Hematopoietic multipotent progenitor cell treated with erythropoietin and hydrocortisone succinate and interleukin-3 and kit ligand, for 8 days (in vitro differentiated cells): ENCODE measurements at places on chromosomes 11 and 22.

- DNase-seq, result no peak
Observed at GRCh38 chr11:111573821-111574249, 28.4 kb upstream of the SIK2 start.

- DNase-seq, result no peak
Observed at GRCh38 chr11:12775955-12776354, 101.7 kb downstream of the TEAD1 start.

DNA sequence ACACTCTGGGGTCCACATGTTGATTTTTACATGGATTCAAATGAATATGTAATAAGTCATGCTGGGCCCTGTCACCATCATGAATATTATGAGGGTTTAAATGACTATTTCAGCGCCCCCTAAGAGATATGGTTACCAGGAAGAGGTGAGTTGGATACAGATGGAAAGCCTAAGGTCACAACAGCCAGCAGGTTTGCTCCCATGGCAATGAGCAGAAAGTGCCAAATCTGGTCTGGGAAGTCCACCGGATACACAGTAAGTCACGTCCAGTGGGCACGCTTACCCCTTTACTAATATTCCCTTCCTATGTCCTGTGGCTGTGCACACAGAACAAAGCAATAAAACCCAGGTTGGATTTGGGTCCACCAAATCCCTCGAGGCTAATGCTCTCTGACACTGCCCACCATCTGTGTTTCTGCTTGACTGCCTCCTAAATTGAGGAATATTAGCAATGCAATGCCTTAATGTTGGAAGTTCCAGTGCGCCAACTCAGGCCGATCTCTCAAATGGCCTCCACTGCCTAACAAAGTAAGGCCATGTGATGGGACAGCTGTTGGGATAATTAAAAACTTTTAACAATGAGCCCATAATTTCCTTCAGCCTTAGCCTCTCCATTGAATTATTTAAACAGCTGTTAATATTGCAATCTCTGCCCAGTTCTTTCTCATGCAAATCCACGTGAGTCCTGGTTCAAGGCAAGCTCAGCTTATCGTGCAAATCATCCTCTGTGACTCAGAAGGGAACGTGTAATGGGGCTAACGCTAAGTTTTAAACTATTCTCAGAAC lies 97.6 kb downstream of the SLC1A2 start:
- no peak for DNase-seq

- DNase-seq, result no peak
Observed at GRCh38 chr11:64878223-64878493, 263 bp downstream of the EHD1 start.

- DNase-seq, result no peak
Observed at GRCh38 chr11:90722552-90723190, 499.8 kb upstream of the CHORDC1 start.

DNA sequence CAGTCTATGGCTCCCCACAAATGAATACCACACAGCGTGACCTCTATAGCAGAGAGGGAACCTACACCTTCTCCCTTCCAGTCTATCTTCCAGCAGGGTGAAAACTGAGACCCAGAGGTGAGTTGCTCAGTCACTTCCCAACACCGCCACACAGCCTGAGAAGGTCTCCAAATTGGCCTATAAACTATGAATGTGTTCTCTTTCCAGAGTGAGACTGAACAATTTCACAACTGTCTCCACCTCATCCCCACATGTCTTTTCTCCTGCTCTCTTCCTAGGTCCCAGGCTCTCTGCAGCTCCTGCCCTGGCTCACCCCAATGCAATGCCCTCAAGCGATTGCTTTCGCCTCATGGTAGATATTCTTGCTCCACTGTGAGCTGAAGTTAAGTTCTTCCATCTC lies 14.0 kb downstream of the CLMP start:
- DNase-seq, result no peak

DNA sequence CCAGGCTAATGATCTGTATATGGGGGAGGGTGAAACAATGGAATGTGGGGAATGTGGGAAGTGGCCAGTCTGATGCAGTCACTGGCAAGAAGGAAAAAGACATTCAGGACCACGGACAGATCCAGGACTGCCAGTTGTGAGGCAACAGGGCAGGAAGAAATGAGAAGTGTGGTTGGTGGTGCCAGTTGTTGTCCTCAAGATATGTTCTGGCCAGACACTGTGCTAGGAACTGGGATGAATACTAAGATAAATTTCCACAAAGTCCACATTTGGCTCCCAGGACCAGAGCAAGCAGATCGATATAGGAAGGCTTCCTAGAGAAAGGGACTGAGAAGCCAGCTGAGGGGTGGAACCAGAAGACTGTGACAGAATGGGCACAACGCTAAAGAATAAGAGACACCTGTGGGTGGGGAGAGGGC lies 6.8 kb upstream of the TPBGL start:
- DNase-seq, result peak; percentile 53

- DNase-seq, result no peak
Observed at GRCh38 chr22:30667107-30667493, 575 bp downstream of the DUSP18 start.

GRCh38 chr22:39898997-39899396 lies 1.9 kb upstream of the GRAP2 start:
- no peak for DNase-seq

- DNase-seq, result no peak
Observed at GRCh38 chr22:36756746-36757655, 18.9 kb downstream of the IFT27 start.

- DNase-seq, result no peak
Observed at GRCh38 chr11:77449060-77449521, 24.8 kb downstream of the PAK1 start.

DNA sequence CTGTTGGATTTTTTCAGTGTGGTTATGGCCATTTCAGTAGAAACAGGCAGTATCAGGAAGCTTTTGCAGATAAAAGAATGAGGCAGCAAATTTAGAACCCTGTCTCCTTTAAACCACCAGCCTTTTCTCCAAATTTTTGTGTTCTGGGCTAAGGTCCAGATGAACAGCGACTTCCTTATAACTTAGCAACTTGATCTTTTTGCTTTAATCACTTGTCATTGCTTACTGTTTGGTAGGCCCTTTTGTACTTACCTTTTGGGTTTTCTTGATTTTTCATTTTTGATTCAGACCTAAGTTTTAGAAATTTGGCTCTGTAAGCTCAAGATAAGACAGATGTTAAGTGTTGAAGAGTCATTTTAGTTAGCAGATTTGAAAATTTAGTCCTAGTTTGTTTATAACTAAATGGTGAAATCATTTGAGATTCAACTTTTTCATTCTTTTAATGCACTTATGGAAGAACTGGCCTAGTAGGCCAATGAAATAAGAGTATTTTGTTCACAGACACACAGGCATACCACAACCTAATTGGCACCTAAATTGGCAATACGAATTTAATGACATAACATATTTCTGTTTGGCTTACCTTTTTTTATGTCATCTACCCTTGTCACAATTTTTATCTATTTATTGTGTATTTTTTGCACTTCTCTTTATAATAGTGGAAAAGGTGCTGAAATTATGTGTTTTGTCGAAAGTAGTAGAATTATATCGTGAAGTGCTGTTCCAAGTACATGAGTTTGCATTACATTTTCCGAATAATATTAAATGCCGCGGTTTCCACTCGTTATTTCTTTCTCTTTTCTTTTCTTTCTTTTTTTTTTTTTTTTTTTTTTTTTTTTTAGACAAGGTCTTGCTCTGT lies 2.1 kb downstream of the RTN3 start:
- DNase-seq, result peak; percentile 82

GRCh38 chr22:50674130-50674500 lies 1.5 kb downstream of the SHANK3 start:
- no peak for DNase-seq

DNA sequence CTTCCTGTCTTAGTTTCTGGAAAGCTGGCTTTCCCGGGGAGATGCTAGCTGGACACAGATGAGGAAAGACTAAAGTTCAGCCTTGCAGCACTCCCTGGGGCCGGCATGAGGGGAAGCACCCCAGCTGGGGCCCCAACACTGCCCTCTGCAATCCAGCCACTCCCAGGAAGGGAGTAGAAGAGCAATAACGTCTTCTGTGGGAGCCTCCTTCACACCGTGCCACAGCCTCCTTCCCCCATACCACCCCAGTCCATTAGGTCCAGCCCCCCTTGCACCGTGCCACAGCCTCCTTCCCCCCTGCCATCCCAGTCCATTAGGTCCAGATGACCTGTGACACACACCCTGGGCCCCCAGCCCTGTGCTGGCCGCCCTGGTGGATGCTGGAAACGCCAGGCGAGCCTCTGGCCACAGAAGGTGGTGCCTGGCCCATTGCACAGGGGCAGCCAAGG lies 44.1 kb upstream of the PRDM11 start:
- no peak for DNase-seq

GRCh38 chr11:88475991-88476418 lies 138.5 kb upstream of the CTSC start:
- DNase-seq, result no peak

- peak; percentile 33 for DNase-seq
Observed at GRCh38 chr11:69700278-69701140, 3.3 kb downstream of the FGF19 start.

DNA sequence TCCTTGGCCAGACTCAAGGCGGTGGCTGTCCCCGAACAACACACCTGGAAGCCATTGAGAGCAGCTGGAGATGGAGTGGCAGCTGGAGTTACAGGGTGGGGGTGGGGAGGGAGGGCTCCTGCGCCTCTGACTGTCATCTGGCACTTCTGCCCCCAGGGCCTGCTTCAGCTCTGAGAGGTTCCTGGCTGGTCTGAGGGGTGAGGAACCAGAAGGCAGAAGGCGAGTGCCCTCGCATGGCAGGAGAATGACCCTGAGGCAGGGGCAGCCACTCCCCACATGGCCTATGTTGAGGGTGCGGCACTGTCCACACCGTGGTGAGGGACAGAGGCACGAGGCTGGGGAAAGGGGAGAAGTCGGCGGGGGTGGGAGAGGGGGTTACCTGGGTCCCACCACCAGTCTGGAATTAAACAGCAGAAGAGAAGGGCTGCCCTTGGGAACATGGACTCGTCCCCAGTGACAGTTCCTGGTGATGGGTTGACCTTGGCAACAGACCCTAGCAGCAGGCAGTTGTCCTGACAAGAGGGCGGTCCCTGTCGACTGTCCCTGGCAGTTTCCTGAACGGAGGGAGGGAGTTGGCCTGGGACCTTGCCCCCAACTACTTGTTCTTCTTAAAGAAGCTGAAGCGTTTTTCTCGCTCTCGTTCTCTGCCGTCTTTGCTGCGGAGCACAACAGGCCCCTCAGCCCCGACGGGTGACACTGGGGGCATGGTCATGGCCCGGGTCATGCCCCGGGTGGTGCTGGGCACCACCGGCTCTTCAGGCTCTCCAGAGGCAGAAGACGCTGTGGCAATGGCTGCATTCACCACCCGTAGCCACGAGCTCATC lies 7.8 kb upstream of the RBM4B start:
- no peak for DNase-seq

GRCh38 chr11:2800655-2801531 lies 84.7 kb downstream of the CDKN1C start:
- DNase-seq, result no peak

- no peak for DNase-seq
Observed at GRCh38 chr11:86481399-86481798, 106.7 kb downstream of the CCDC81 start.

- no peak for DNase-seq
Observed at GRCh38 chr11:14698771-14699170, 55.2 kb downstream of the PDE3B start.

DNA sequence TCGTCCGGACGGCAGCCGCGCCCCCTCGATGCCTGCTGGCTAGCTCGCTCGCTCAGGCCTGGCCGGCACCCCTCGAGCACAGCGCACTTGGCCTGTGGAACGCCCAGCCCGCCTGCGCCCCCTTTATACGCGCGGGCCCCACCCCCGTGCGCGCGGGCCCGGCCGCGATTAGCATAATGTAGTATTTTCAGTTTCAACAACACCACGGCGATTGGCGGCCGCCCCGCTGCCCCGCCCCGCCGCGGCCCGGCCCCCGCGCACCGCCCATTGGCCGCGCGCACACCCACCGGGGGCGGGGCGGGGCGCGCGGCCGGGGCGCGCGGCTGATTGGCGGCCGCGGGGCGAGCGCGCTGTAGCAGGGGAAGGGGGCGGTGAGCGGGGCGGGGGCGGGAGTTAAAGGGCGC lies at the start of gene CDKN1C:
CDKN1C (minus strand) TSS at position 98 of the 404 bp plus-strand sequence. CDS start 319 bp downstream, outside the sequence.
- DNase-seq, result peak; percentile 77

- DNase-seq, result no peak
Observed at GRCh38 chr11:117606211-117606610, 190.8 kb downstream of the DSCAML1 start.

DNA sequence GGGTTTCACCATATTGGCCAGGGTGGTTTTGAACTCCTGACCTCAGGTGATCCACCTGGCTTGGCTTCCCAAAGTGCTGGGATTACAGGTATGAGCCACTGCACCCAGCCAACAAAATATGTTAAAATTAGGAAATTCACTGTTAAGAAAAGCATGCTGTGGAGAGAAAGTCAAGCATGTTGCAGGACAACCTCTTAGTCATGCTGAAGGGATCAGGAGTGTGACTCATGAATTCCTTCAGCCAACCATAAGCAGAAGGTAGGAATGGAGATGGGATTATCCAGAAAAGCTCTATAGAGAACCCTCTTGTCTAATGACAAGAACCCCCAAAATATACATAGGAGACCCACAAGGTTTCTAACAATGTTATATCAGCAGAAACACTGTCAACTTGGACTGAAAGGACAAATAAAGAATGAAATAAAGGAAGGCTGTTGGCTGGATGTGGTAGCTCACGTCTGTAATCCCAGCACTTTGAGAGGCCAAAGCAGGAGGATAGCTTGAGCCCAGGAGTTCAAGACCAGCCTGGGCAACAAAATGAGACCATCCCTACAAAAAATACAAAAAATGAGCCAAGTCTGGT lies 16.0 kb downstream of the MRTFA start:
- no peak for DNase-seq

DNA sequence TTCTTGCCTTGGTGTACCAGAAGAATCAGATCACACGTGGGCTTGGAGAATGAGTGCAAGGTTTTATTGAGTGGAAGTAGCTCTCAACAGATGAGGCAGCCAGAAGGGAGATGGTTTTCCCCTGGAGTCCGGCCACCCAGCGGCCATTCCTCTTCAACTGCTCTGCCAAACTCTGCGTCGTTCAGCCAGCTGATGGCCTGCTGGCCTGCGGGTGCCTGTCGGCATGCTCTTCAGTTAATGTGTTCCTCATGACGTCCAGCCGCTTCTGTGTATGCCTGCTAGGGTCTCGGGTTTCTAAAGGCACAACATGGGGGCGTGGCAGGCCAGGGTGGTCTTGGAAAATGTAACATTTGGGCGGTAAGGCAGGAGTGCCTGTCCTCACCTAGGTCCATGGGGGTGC lies 487.9 kb upstream of the LRRC4C start:
- DNase-seq, result no peak
